NAMALWA (cell line): ENCODE measurements at places on chromosomes 5 and 9.

DNA sequence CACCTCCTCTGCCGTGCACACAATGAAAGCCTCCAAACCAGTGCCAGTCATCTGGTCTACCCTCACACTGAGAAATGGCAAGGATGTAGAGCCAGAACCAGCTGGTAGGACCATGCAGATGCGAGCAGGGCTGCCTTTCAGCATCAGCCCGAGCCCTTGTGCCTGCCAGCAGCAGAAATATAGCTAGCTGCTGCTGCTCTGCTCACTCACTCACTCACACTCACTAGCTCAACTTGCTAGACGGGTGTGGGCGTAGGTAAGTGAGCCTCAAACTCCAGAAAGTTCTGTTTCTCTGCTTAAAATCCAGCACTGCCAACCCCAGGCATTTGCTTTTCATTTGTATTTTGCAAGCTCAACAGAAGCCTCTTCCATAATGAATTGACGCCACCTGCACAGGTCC lies 114.0 kb downstream of the DRD1 start:
- no peak for DNase-seq

DNA sequence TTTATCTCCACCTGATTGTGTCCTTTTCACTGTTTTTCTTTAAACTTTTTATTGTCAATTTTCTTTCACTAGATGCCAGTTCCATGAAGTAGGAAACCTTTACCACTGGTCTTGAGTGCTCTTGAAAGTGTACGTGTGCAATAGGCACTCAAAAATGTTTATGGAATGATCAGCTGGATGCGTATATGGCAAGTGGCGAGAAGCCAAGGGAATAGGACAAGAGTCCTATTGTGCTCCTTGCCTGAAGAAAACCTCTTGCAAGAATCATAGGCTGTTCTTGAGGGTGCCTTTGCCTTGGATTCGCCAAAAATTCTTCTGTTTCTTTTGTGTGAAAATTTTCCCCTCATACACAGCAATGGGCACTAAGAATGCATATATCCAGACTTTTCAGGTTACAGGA lies 97.7 kb downstream of the GHR start:
- DNase-seq = no peak

- DNase-seq = no peak
Observed at GRCh38 chr9:21856301-21857094, 54.1 kb downstream of the MTAP start.

- DNase-seq = no peak
Observed at GRCh38 chr5:139023286-139023685, 148.2 kb upstream of the LRRTM2 start.

- DNase-seq = peak; percentile 48
Observed at GRCh38 chr5:101590384-101590783, 687.3 kb upstream of the ST8SIA4 start.

DNA sequence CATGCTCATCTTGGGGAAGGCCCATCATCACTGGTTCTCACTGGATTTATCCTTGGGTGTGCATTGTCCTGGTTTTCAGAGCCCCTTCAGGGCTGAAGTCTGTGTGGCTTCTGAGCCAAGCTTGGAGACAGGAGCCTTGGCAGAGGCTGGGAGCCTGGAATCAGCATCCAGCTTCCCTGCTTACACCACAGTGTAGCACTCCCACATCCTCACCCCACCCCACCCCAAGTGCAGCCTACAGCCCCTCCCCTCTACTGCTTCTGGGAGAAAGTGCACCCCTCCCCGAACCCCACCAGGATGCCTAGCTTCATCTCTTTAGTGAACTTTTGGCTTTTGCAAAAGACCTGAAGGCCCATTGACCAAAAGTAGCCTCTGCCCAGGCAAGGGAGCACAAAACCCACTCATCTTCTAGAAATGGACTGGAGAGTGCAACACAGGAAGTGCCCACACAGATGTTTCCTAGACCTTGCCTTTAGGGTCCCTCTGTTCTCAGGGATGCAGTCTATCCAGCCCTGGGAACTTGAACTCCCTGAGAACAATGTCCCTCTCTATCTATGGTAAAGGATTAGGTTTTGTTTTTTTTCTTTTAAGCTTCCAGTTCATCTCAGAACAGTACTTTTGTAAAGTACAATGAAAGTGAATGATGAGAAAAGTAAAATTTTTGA lies 189.7 kb downstream of the PALM2AKAP2 start:
- no peak for DNase-seq

DNA sequence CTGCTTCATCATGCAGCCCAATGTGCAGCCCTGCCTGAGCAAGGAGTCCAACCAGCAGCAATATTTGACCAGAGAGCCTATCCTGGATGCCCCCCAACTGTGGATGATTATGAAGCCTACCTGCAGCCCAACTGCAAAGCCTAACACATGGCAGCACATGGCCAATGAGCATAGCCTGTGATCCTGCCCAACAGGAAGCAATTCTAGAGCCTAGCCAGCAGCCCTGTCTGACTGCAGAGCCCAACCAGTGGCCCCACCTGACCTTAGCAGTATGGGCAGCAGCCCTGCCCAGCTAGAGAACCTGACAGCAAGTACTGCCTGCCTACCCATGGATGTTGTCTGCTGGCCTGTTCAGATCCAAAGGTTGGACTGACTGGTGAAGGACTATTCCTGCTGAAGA lies 97.3 kb upstream of the SH3GL2 start:
- DNase-seq = no peak

GRCh38 chr9:110575945-110576344 lies 3.6 kb downstream of the SVEP1 start:
- DNase-seq = no peak

- DNase-seq = no peak
Observed at GRCh38 chr5:109898269-109899162, 208.8 kb downstream of the MAN2A1 start.
